ENCODE measurements at places on chromosomes 3 and 15. TPM values are rescaled to one million over a fixed set of nuclear protein-coding genes. Genes with fewer than 3 reads are reported as not detected.

The WNT7A gene
- 0.73 TPM for total RNA-seq

The GNAT1 gene
- total RNA-seq, result not detected

The C3orf22 gene
- not detected for total RNA-seq

The KBTBD13 gene
- total RNA-seq, result not detected

The CCDC51 gene
- 16.3 TPM for total RNA-seq

- no peak for DNase-seq
These were observed 11.2 kb upstream of the MST1R start for GRCh38 chr3:49914906-49915305.

DNA sequence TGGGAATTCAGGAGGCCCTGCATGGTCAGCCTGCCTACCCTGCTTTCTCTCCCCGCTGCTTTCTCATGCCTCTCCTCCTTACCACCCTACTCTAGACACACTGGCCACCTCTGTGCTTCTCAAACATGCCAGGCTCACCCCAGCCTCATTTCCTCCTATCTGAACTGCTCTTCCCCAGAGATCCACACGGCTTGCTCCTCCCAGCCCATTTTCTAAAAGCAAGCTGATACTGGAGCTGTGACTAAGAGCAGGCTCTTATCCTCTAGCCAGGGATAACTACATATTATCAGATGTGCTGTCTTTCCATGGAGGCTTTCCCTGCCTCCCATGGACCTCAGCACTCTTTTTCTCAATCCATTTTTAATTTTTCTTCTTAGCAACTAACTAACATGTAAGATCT is 85.9 kb downstream of the BOC start:
- DNase-seq, result no peak

DNA sequence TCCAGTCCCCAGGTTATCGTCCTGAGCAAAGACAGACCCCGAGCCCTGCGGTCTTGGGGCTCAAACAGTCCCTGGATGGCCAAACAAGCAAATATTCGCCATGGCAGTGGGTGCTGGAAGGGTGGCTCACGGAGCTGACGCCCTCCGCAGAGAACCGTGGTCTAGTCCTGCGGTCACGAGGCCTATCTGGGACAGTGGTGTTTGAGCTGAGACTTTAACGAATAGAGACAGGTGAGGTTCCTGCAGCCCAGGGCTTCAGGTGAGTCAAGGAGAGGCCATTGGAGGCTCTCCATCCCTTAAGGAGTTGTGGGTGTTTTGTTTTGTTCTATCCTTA is 399 bp upstream of the SUCLG2 start:
- DNase-seq, result no peak

GRCh38 chr15:29268706-29269484 is 727 bp downstream of the NSMCE3 start:
- DNase-seq, result no peak

DNA sequence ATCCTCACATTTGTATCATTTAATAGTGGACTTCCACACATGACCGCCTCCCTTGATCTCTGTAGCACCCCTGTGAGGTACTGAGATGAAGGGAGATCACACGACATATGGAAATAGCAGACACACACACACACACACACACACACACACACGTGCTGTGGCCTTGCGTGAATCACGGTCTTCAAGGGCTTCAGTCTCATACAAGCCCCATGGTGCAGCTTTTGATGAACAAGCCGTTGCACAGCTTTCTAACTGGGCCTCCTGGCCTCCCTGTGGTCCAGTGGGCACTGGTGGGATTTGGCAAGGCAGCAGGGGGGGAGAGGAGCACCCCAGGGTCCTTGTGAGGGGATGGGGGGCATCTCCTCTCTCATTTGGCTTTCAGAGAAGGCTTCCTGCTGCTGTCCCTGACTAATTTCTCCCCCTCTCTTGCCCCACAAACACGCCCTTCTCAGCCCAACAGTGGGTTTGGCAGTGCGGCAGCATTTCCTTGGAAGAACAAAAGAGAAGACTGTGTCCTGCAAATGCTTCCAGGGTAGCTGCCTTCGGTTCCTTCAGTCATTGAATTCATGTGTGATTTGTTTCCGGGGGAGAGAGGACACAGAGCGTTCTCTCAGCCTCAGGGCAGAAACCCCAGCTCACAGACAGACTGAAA is 98.7 kb downstream of the SMAD6 start:
- no peak for DNase-seq

Data from esophagus squamous epithelium (tissue), 5 donors.